ENCODE measurements at places on chromosomes 12 and 14. TPM values are rescaled to one million over a fixed set of nuclear protein-coding genes. Genes with fewer than 3 reads are reported as not detected.

SLC25A21 gene
- 1.0 TPM for total RNA-seq

JPH4 gene
- total RNA-seq = 1.3 TPM

PTGER2 gene
- 8.9 TPM for total RNA-seq

- H3K4me3 ChIP-seq = no peak overlapping the region
- no peak overlapping the region for H3K27ac ChIP-seq
- H3K27me3 ChIP-seq = no peaks in the 10 kb centered on the region
- no peaks in the 10 kb centered on the region for H3K4me1 ChIP-seq
Measured at GRCh38 chr12:63353559-63353958, 202.6 kb upstream of the AVPR1A start.

- DNase-seq = no peak
- peaks cover 64% of the 10 kb centered on the region for H3K4me1 ChIP-seq
- H3K27ac ChIP-seq = peak overlapping the region; percentile 76
- no peaks in the 10 kb centered on the region for H3K36me3 ChIP-seq
- no peaks in the 10 kb centered on the region for H3K27me3 ChIP-seq
- no peak overlapping the region for H3K4me3 ChIP-seq
Measured at GRCh38 chr14:95495538-95496025, 20.9 kb downstream of the SYNE3 start.

GRCh38 chr14:91067186-91067585 lies 6.7 kb upstream of the RPS6KA5 start:
- no peaks in the 10 kb centered on the region for H3K4me1 ChIP-seq
- H3K27ac ChIP-seq = no peak overlapping the region
- no peak for DNase-seq
- no peaks in the 10 kb centered on the region for H3K27me3 ChIP-seq
- H3K4me3 ChIP-seq = no peak overlapping the region
- no peaks in the 10 kb centered on the region for H3K36me3 ChIP-seq

All from left lung (tissue), 14 donors.